Esophagus muscularis mucosa (tissue), 4 donors: ENCODE measurements at places on chromosomes 1 and 21. TPM values are rescaled to one million over a fixed set of nuclear protein-coding genes. Genes with fewer than 3 reads are reported as not detected.

Gene TPTE
- not detected for total RNA-seq

Gene CHD5
- total RNA-seq: 16.6 TPM

Gene PRAMEF12
- not detected for total RNA-seq

Gene RXFP4
- total RNA-seq: not detected

Gene NTRK1
- total RNA-seq: 2.5 TPM

Gene CD1D
- 1.3 TPM for total RNA-seq

- DNase-seq: no peak
- no peak overlapping the region for H3K4me3 ChIP-seq
- H3K4me1 ChIP-seq: no peaks in the 10 kb centered on the region
- H3K27ac ChIP-seq: no peak overlapping the region
These were observed 583.9 kb downstream of the SMYD3 start for GRCh38 chr1:245923215-245923614.

DNA sequence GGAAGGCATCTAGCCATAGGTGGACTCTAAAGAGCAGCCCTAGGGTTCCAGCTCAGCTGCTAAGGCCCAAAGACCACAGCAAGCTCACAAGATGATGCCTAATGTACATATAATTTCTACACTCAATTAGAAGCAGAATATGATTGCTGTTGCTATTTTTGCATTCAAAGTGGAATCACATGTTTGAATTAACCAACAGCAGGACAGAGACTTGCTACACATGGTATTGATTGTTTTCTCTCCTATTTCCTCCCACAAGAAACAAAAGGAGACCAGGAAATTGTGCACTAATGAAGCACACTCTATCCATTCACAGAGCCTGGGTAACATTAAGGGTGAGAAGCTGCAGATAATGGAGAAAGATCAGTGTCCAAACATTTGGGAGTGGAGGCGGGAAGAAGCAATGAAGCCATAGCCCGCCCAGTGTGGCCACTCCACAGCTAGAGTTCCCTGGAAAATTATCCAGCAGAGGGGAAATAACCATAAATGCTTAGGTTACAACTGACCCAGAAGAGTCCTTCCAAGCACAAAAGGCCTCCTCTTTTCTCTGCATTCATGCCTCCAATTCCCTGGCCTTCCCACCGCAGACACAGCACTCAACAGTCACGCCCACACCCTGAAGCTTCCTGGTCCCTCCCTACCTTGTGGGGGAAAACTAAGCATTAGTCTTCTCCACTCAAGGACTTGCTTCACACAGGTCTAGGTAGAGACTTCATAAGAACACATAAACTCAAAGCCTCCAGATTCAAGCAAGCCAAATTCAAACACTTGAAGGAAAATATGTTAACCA is 7.5 kb downstream of the CNN3 start:
- no peak overlapping the region for H3K4me3 ChIP-seq
- H3K27me3 ChIP-seq: no peaks in the 10 kb centered on the region
- DNase-seq: no peak
- no peak overlapping the region for H3K27ac ChIP-seq
- no peaks in the 10 kb centered on the region for H3K36me3 ChIP-seq
- H3K4me1 ChIP-seq: peaks cover 97% of the 10 kb centered on the region

- H3K27ac ChIP-seq: no peak overlapping the region
- DNase-seq: no peak
- H3K4me3 ChIP-seq: no peak overlapping the region
- H3K36me3 ChIP-seq: no peaks in the 10 kb centered on the region
These were observed 245.7 kb downstream of the TOMM20 start for GRCh38 chr1:234882898-234883297.

- H3K4me3 ChIP-seq: peak overlapping the region; percentile 68
- H3K27ac ChIP-seq: peak overlapping the region; percentile 94
- H3K36me3 ChIP-seq: no peaks in the 10 kb centered on the region
These were observed 771 bp downstream of the EIF4G3 start for GRCh38 chr1:21175670-21176581.

DNA sequence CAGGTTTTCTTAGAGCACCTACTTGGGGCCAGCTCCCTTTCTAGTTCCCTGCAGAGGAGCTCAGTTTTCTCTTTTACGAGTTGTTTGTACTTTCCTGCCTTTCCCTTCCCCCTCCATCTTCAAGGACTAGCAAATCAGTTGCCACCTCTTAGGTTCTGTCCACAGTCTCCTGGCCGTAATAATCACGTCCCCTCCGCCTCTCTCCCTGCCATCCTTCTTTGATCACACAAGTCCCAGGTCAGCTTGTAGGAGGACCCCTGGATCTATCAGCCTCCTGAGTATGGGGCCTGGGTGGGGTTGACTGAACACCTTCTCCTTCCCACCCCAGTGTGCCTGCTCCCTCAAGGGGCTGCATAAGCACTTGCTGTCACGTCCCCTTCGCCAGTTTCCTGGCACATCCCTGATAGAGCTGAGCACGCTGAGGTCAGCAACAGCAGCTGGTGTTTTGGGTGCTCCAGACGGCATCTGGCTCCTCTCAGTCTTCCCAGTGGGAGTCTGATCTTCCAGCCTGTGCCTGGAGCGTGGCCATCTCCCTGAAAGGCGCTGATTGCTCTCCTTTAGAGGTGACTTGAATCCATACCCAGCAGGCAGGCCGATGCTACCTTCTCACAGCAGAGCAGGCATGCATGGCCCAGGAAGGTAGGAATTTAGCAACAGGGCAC is 216.1 kb upstream of the TMEM51 start:
- H3K4me3 ChIP-seq: no peak overlapping the region
- no peak overlapping the region for H3K27ac ChIP-seq
- H3K36me3 ChIP-seq: no peaks in the 10 kb centered on the region
- no peaks in the 10 kb centered on the region for H3K27me3 ChIP-seq
- no peak for DNase-seq

GRCh38 chr1:68185743-68186142 is 46.6 kb downstream of the WLS start:
- H3K27ac ChIP-seq: no peak overlapping the region
- DNase-seq: no peak
- peaks cover 6% of the 10 kb centered on the region for H3K36me3 ChIP-seq

GRCh38 chr1:17400725-17401341 is 28.8 kb downstream of the PADI6 start:
- no peaks in the 10 kb centered on the region for H3K4me1 ChIP-seq
- no peaks in the 10 kb centered on the region for H3K36me3 ChIP-seq
- H3K4me3 ChIP-seq: no peak overlapping the region

DNA sequence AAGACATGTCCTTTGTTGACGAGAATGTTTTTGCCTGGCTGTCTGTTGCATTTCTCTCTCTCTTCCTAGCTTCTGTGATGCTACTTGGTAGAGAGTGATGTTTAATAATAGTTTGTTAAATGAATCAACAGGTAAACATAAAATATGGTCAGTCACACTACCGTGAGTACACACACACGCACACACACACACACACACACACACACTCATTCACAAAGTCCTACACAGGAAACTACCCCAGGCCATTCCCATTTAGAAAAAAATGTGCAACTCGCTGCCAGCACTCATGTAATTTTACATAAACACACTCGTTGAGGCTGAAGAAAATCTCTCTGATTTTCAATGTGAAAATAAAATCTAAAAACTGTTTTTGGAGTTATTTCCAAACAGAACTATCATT is 38.7 kb downstream of the RUNX1 start:
- no peak for DNase-seq
- H3K27me3 ChIP-seq: no peaks in the 10 kb centered on the region
- H3K36me3 ChIP-seq: no peaks in the 10 kb centered on the region
